Activated CD4-positive, CD25-positive, alpha-beta regulatory T cell treated with anti-CD3 and anti-CD28 coated beads, Interleukin-2, amount 50 U/mL, for 24 hours (primary cell): ENCODE measurements at places on chromosomes 3 and 15.

GRCh38 chr3:112979244-112979832 is 4.4 kb upstream of the CD200R1 start:
- ATAC-seq, result no peak

DNA sequence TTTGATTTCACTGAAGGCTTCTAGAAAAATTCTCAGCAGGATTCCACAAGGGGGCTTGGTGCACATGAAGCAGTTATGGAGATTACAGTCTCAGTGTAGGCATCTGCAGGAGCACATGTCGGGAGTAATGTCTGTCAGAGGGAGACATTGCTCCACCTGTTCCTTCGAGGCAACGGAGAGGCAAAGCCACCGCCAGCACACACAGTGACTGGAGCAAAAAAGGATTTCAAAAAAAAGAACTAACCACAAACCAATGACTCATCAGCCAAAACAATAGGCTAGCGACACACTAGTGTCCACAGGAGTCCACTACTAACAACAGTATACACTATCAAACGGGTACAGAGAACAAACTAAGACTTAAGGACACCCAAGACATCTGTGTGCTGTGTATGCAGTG is 68.9 kb downstream of the NPTN start:
- no peak for ATAC-seq

GRCh38 chr3:43699864-43700263 is 9.1 kb downstream of the ABHD5 start:
- ATAC-seq, result peak; percentile 69

GRCh38 chr15:31327669-31328427 is 1.2 kb downstream of the KLF13 start:
- ATAC-seq, result no peak

- ATAC-seq, result no peak
Observed at GRCh38 chr3:129087138-129087702, 26.6 kb downstream of the GP9 start.

- ATAC-seq, result no peak
Observed at GRCh38 chr3:14204515-14205284, 26.1 kb downstream of the LSM3 start.

DNA sequence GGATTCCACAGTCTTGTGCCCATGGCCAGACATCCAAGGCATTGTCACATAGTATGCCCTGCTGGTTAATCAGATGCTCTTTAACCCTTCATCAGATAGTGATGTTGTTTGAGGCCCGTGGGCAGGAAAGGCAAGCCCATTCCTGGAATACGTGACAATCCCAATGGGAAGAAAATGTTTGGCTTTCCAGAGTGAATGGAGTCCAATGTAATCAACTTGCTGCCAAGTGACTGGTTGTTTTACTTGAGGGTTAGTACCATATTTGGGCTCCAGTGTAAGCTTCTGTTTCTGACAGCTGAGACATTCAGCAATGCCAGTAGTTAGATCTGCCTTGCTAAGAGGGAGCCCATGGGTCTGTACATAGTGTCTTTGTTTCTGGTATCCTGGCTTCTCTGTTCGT is 31.3 kb downstream of the RPL39L start:
- no peak for ATAC-seq

DNA sequence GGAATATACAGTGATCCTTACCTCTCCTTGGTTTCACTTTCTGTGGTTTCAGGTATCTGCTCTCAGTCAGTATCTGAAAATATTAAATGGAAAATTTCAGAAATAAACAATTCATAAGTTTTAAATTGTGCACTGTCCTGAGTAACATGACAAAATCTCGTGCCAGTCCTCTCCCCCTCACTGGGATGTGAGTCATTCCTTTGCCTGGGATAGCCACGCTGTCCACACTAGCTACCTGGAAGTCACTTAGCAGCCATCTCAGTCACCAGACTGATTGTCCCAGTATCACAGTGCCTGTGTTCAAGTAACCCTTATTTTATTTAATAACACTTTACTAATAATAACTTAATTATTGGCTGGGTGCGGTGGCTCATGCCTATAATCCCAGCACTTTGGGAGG is 15.3 kb upstream of the KLHL25 start:
- ATAC-seq, result no peak

- ATAC-seq, result no peak
Observed at GRCh38 chr3:159770998-159771397, 217.6 kb upstream of the IL12A start.

DNA sequence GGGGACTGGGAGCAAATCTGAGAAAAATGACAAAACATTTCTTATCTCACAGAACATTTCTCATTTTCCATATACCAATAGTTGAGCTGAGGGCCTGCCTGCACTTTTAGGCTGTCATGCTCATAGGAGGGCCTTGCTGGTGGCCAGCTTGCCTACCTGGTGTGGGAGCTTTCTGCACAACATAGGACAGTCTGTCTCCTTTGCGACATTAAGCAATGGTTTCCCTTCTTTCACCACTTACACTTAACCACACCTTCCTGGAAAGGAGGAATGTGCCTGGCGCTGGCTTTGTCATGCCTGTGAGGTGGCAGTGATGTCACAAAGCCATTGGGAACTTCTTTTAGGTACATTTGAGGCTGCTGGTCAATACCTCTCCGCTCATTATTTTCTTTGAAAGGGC is 5.7 kb downstream of the SNAPC5 start:
- no peak for ATAC-seq

GRCh38 chr3:158165730-158166129 is 55.8 kb downstream of the RSRC1 start:
- ATAC-seq, result no peak

DNA sequence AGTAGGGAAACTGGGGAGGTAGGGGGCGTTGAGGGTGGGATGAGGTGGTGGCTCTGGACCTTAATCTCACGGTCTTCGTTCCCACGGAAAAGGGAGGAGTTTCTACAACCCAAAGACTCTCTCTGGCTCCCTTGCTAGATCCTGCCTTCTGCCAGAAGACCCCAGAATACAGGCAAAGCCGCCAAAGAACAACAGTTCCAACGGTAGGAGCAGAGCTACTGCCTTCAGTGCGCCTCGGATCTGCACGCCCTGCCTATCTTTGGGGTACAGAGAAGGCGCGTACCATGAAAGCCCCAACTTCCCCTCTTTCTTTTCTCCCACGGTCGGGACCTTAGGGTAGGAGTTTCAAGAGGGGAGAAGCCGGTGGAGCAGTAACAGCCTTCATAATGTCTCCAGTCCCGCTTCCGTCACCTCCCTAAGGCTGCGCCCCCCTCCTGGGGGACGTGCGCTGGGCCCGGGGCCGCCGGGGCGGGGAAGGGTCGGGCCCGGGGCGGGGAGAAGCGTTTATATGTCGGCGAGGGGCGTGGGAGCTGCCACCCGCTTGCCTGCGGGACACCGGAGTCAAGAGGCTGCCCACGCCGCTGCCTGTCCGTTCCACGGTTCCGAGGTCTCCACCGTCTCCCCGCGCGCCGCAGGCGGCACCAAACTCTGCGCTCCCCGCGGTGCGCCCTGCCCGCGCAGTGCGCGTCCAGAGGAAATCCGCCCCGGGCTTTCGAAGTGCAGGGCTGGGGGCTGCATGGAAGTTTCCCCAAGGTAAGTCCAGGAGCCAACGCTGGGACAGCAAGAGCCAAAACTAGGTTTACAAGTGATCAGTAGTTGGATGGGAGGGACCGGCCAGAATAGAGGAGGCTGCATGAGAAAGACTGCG is at the start of gene COL6A6:
Gene COL6A6 (plus strand): TSS at position 533 of the 868 bp plus-strand sequence. CDS start 43,188 bp downstream, outside the sequence.
- no peak for ATAC-seq

- ATAC-seq, result no peak
Observed at GRCh38 chr15:47846128-47846868, 129.0 kb downstream of the SEMA6D start.

- ATAC-seq, result no peak
Observed at GRCh38 chr3:28677581-28677980, 329.0 kb upstream of the AZI2 start.

DNA sequence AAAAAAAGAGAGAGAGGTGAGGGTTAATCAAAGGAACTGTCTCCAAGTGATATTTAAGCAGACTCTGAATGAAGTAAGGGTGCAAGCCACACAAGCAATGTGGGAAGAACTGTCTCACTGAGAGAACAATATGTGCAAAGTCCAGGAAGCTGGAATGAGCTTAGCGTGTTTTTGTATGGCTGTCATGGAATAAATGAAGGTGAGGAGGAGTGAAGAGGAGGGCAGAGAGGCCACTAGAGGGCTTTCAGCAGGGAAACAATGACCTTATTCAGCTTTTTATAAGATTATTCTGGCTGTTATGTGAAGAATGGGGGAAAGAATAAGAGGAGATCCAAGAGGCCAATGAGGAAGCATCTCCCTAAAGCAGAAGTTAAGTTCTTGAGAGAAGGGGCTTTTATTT is 86.9 kb upstream of the COL8A1 start:
- ATAC-seq, result no peak

DNA sequence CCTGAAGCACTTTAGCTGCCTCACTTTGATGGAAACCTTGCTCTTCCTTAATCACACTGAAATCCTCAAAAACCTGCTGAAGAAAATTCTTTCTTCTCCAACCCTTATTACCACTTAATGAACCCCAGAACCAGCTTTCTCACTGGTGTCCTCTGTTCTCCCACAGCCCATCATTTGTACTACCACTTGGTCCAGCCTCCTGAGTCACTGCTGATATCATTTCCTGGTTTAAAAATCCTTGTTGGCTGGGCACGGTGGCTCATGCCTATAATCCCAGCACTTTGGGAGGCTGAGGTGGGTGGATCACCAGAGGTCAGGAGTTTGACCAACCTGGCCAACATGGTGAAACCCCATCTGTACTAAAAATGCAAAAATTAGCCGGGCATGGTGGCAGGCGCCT is 418.6 kb upstream of the KCNMB2 start:
- ATAC-seq, result no peak

- ATAC-seq, result peak; percentile 17
Observed at GRCh38 chr15:81304226-81304625, 19.7 kb downstream of the STARD5 start.
